Renal cortex interstitium (tissue), 15 donors: ENCODE measurements at places on chromosomes 3 and 15.

DNA sequence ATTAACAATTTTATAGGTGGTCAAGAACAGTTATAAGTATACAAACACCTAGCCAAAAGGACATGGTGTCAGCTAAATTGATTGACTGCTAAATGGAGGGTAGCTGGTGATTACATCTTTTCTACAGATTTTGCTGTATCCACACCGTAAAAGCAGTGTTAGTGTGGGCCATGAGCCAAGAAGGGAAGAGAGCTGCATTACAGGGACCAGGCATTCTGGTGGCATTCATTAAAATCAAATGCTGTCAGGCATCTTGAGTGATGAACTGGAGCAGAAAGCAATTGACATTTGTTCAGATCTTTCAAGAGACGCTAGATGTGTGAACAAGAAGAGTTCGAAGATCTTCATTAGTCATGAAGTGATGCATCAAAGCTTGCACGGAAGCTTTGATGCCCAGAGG is 177.9 kb downstream of the ARPP21 start:
- DNase-seq, result no peak

DNA sequence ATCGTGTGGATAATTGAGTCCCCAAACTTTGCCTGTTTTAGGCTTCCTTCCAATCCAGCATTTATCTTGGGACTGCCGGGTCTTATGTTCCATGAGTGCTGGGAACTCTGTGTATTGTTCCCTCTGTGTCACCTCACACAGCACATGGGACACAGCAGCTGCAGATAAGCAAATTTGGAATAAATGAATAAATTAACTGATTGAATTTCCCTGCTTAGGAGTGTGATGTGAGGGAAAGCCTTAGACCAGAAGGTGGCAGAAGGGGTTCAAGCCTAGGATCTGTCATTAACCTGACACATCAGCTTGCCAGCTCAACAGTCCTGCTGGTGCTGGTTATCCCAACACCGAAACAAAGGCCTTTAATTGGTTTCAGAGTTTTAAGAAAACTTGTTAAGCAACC is 114.3 kb downstream of the OXSM start:
- DNase-seq, result peak; percentile 12

DNA sequence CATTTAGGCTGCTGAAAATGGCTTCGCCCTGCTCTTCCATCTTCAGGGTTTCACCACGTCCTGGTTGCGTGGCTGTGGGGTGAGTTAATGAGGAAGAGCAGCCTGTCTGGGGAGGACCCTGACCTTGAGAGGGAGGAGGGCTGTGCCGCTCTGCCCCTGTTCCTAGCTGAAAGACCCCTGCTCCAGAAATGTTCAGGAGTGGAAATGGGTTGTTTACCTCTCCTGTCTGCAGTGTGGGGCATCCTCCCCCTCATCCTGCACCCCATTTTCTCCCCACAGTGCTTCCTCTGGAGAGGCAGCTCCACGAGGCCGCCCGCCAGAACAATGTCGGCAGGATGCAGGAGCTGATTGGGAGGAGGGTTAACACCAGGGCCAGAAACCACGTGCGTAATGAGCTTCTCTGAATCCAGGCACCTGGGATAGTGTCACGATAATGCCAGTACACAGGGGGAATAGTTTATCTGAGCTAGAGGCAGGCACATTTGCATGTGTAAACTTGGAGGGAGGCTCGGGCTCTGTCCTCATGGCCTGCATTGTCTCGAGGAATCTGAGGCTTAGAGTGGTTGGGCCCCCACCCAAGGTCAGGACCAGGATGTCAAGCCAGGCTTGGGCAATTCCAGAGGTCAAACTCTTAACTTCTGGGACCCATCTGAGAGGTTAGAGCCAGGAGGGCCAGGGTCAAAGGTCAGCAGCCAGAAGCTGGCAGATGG is 4.0 kb downstream of the ANKDD1A start:
- DNase-seq, result no peak

GRCh38 chr3:34346656-34347055 is 548.2 kb downstream of the PDCD6IP start:
- no peak for DNase-seq

- DNase-seq, result no peak
Observed at GRCh38 chr3:195066441-195066841, 204.5 kb downstream of the XXYLT1 start.

DNA sequence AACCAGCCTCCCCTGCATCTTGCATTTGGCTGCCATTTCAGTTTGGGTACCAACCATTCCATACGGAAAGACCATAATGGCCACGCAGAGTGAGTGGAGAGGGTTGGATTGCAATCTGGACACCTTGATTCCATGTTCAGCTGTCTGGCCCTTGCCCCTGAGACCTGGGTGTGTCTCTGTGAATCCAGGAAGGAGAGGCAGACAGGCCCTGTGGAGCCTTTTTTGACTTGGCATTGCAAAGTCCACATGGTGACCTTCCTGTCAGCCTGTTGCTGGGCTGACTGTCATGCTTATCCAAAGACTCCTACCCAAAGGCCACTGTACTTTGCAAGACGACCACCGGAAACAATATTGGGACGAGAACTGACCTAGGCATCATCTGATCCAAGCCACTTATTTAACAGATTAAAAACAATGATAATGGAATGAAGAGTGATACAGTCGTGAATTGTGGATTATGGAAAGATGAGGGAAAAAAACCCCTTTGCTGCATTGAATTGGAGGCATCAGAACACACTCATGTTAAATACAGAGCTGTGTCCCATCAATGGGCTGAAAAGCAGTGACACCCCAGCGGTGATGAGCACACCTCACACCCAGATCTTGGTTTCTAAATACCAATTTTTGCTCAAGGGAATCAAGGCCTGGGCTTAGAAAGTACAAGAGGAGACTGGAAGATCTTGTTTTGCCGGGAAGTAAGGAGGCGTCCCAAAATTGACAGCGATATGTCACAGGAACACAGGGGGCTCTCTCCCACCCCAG is 86.0 kb downstream of the LRRK1 start:
- no peak for DNase-seq
